ENCODE measurements at places on chromosomes 3 and 15.
A peak's percentile ranks its signal among the peaks of the same experiment; 100 is the strongest.

DNA sequence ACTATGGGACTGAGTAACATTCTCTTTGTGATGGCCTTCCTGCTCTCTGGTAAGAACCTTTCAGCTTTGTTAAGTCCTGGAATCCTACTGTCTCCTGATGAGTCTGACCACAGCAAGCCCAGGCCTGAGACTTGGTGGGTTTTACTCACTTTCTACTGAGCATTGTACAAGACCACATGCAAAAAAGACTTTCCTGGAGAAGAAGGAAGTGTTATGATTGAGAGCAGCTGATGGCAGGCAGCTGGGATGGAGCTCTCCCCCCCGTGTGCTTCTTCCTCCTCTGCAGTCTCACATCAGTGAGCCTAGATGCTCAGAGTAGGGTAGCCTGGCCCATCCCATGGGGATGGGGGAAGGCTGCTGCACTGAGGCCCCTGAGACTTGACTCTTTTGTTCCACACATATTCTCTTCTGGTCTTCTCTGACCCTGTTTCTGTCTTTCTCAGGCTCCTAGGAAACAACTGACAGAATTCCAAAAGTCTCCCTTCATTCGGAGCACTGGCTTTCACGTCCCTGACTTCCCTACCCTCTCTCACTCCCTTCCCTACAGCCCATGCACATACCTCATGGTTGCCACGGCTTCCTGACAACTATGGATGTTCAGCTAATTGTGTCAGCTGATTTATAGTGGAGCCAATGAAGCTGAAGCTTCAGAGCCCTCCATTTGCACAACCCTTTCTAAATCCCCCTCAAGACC lies 36.6 kb downstream of the CD86 start:
- DNase-seq, result no peak

- no peak for DNase-seq
These were observed 403.5 kb downstream of the FHIT start for GRCh38 chr3:60847791-60848190.

DNA sequence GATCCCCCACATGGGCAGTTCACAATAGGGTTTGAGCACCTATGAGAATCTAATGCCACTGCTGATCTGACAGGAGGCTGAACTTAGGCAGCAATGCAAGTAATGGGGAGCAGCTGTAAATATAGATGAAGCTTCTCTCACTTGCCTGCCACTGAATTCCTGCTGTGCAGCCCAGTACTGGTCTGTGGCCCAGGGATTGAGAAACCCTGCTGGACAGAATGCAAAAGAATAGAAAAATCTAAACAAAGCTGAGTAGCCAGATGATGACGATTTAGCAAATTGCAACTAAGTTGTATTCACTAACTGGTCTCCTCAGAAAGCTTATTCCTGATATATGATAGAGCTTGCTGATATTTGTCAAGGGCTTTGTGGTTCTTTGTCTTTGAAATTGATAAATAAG lies 34.3 kb upstream of the APH1B start:
- no peak for DNase-seq

DNA sequence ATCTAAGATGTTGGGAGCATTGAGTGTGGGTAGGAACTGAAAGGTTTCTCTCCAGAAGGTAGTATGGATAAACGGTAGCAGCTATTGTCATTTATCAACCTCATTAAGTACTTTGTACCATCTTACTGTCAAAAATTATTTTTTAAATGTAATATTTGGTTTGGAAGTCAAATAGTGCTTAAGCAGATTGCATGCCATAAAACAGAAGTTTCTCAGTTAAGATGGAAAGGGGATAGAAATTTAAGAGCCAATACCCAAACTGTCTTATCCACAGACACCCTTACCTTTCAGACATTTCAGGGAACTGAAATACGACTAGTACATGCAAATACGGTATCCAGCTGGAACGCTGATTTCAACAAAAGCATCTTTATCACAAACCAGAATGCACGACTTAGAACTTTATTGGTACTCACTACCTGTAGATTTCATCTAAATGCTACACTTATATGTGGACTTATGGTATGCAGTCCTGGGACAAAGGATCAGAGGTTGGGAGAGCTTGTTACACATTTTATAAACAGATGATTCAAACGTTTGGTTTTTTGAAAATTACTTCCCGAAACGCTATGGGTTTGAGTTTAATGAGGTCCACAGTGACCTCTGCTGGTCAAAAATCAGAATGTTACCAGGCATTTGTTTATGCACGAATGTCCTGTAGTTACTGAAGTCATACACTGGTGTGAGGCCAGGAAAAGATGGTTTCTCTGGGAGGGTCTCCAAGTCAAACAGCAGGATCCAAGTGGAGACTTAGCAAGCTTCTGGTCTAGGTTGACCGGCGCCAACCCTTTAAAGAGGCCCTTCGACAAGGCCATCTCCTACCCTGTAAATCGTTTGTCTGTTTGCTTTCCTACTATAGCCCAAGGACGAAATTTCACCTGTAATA lies 45.7 kb upstream of the DUT start:
- no peak for DNase-seq

GRCh38 chr3:112482675-112483074 lies 16.6 kb downstream of the BTLA start:
- DNase-seq, result no peak

DNA sequence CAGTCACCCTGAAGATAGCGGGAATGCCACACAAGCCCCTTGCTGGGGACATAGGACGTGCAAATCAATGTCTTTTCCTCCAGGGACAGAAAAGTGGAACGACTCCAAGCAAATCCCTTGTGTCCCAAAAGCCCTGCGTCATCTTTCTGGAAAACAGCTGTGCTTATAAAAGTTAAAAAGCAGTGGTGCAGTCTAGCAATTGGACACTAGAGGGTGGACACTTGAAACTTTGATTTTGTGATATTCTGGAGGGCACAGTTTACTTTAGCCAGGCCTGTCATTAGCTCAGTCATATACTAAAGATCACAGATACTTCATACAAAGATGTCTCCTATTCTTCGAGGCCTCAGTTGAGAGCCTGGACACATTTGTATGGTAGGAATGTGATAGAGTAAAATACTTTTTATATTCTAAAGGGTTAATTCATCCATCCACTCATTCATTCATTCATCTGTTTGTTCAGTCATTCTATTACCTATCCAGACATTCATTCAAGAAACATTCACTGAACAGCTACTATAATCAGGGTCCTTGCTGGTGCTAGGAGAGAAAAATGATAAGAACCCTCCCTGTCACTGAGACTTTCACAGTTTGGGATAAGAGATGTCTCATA lies 63.8 kb upstream of the ANKRD34C start:
- no peak for DNase-seq

GRCh38 chr3:183031826-183032225 lies 51.5 kb upstream of the DCUN1D1 start:
- no peak for DNase-seq

- peak; percentile 47 for DNase-seq
These were observed at the start of gene ARMC8 for GRCh38 chr3:138187296-138188012. ARMC8 (plus strand) TSS chr3:138187301; CDS start chr3:138187555, 254 bp downstream.

DNA sequence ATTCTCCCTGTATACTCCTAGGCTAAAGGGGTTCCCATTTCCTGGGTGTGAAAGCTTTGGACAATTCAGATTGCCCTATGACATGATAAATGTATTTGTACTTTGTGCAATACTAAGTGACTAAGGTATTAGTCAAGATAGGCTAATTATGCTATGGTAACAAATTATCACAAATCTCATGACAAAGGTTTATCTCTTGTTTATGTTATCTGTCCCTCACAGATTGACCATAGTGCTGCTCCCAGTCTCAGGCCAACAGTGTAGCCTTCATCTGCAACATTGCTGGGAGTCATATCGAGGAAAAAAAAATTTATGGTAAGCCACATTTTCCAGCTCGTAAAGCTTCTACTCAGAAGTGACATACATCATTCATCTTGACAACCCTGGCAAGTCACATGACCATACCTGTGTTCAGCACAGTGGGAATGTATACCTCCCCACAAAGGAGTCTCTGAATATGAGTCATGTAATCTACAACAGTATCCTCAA lies 346.2 kb downstream of the IGSF11 start:
- DNase-seq, result no peak

DNA sequence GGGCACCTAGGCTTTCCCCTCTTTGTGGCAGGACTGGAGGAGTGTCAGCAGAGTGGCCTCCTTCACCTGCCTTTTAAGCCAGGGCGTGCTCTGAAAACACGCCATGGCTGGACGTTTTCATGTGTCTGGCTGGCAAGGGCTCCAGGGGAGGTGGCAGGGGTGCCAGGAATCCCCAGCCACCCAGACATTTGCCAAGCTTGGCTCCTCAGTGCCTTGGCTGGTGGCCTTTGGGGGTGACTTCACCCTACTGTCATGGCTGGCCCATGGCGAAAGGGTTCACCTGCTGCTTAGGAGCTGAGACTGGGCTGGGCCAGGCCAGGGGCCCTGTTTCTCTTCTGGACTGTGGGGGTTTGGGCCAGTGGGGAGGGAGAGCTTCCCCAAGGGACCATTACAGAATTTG lies 17.6 kb downstream of the KLF13 start:
- no peak for DNase-seq

- no peak for DNase-seq
These were observed 249.1 kb downstream of the ALCAM start for GRCh38 chr3:105615814-105616213.

GRCh38 chr3:183710231-183710630 lies 12.6 kb downstream of the YEATS2 start:
- no peak for DNase-seq

GRCh38 chr3:49460188-49460890 lies 9.7 kb upstream of the DAG1 start:
- DNase-seq, result no peak

GRCh38 chr15:96132126-96132525 lies 198.4 kb upstream of the NR2F2 start:
- DNase-seq, result no peak

GRCh38 chr15:75064846-75065245 lies 41.5 kb downstream of the PPCDC start:
- no peak for DNase-seq

- DNase-seq, result no peak
These were observed 11.1 kb downstream of the TLE3 start for GRCh38 chr15:70086636-70087035.

DNA sequence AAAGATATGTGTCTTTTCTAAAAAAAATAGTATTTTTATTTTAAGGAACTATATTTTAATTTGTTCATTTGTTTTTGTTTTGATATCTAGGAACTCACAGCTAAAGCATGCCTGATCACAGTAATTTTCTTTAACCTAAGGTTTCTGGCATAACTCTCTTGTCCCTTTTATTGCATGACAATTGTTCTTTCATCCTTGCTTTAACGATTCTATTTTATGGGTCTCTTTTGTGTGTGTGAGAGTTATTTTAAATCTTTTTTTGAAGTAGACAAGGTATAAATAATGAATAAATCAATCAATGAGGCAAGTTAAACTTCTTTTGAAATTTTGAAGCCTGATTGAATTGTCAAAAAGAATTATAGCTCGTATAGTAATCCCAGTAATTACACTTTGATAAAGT lies 747.8 kb upstream of the GOLIM4 start:
- no peak for DNase-seq

GRCh38 chr15:71812966-71813722 lies 2.8 kb downstream of the NR2E3 start:
- DNase-seq, result no peak

GRCh38 chr15:36265422-36265821 lies 314.0 kb upstream of the CDIN1 start:
- no peak for DNase-seq

DNA sequence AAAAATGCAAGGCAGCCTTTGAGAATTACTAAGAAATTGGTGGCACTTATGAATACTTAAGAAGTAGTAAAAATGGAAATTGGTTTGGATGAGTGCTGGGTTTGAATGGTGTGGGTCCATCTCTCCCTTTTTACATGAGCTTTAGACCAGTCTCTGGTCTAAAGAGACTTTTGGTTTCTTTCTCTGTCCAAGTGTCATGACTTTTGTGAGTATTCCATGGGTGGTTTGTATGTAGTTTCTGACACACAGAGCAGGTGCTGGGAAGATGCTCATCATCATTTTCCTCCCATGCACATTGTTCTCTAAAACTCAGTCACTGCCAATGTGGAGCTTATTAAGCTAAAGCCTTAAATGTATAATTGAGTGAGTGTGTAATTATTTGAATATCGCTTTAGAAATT lies 63.5 kb downstream of the KAT2B start:
- DNase-seq, result no peak

DNA sequence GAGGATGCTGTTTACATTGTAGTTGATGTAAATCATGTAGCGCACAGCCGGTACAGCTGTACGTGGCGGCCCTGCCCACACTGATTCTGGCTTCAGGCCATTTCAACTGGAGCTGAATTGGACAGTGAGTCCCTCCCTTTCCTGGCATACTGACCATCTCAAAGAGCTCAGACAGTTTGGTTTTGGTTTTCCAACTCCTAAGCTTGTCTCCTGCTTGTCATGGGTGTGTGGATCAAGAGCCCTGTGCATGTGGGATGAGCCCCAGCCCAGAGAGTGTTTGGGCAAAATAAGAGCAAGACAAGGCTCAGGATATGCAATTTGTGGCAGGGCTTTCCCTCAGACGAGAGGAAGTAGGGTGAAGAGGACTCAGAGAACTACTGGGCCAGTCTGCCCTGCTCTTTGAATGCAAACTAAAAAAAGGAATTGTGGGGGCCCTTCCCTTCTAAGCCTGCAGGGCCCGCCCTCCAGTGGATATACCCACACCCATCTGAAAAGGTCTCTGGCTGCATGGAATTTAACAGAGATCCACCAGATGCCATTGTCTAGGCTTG lies 13.3 kb downstream of the ITGA11 start:
- no peak for DNase-seq

DNA sequence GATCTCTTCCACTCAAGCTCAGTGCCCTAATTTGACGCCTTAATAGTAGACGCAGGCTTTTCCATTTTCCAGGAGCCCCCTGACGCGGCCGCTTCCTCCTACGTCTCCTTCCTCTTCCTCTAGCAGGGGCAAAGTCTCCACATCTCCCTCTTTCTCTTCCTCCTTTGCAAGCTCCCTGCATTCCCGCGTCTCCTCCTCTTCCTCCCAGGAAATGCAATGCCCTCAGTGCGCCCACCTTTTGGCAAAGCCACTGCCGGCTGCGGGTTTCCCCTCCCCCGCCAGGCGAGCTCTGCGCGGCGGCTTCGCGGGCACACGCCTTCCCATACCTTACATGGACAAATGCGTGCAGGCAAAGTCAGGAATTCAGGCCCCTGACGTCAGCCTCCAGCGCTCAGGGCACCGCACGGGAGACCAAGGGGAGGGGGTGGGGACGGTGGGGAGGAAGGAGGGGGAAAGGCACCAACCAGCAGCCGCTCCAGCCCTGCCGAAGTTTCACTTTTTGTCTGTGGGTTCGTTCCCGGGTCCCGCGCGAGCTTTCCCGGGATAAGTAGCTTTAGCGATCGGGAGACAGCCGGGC lies 432 bp upstream of the LPP start:
- DNase-seq, result peak; percentile 31

- DNase-seq, result no peak
These were observed 2.5 kb upstream of the ETFA start for GRCh38 chr15:76313731-76314130.

- peak; percentile 46 for DNase-seq
These were observed 2.6 kb downstream of the FAM43A start for GRCh38 chr3:194688200-194688740.

DNA sequence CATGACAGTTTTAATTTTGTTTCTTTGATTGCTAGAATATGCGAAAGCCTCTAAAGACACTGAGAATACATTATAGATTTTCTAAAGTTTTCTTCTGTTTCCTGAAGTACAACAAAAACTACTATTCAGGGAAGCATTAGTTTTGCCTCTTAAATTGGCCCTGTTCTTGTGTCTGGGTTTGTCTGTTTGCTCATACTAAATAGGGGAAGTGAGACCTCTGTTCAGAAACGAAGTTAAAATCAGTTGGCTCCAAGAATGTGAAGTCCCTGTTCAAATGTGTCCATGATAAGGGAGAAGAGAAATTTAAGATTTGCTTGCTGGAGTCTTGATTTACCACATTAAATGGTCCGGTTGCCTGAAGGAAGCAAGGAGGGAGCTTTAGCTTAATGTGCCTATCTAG lies 327.3 kb upstream of the GBE1 start:
- no peak for DNase-seq

Measured in T-helper 1 cell (primary cell).